GM04503 (cell line): ENCODE measurements at places on chromosomes 6 and 20.

DNA sequence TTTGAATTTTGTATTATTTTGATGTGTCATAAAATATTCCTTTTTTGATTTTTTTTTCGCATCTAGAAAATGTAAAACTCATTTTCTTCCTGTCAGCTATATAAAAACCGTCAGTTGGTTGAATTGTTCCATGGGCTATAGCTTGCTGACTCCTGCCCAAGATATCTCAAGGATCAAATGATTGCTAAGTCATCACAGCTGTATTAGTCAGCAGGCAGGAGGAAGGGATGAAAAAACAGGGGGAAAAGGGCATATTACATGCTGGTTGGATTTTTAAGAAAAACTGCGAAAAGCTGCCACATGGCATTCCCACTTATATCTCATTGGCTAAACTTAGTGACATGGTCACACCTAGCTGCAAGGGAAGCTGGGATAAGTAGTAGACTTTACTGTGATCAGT is 569.9 kb downstream of the BCKDHB start:
- DNase-seq: no peak

DNA sequence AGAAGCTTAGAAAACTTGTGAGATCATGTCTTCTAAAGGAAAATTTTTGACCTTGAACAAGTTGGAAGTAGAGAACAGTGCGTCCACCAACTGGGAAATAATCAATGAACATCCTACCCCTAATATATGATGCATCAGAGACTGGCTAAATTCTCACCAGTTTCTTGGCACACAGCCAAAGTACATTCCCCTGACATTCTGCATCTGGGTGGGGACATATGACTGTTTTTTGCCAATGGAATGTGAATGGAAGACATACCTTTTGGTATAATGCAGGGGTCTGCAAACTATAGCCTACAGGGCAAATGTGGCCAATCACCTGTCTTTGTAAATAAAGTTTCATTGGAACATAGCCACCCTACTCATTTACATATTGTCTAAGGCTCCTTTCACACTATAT is 84.7 kb downstream of the HAO1 start:
- DNase-seq: no peak

DNA sequence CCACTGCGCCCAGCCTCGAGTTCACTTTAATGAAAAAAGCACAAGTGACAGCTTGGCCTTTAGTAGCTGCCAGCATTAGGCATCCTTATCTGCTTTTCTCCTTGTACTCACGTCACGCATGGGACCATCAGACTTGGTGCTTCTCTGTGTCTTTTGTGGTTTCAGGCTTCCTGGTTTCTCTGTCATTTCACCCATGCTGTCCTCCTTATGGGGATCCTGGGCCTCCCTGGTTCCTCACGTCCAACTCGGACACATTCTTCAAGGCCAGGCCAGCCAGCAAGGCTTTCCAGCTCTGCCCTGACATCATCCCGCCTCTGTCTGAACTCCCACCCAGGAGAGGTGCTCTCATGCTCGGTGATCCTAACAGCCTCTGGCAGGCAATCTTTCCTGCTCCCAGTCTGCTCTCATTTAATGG is 83.2 kb downstream of the TIAM2 start:
- DNase-seq: no peak

DNA sequence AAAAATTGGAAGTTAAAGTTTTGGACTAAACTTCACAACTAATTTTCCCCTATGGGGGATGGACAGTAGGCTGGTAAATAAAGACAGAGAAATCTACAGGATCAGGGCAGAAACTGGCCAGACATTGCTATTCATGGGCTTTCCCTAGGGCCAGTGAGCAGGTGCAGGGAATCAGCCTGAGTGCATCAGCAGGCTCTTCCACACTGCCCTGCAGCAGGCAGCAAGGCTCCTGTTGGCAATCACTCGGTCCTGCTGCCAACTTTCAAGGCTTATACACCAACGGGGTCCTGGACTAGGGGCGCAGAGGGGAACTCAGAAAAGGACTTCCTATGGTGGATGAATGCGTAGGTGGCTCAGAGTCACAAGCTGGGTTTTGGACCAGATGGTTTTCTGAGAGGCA is 59.8 kb upstream of the NHSL1 start:
- DNase-seq: no peak

DNA sequence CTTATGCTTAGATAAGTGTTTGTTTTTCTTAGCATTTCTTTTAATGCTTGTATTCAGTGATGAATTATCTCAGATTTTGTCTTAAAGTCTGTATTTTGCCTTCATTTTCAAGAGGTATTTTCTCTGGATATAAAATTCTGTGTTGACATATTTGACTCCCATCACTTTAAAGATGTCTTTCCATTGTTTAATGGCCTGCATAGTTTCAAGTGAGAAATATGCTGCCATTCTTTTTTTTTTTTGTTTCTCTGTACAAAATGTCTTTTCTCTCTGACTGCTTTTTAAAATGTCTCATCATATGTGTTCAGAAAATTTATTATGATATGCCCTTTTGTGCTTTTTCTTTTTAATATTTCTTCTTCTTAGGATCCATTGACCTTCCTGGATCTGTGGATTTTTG is 578.0 kb upstream of the NOX3 start:
- DNase-seq: no peak

DNA sequence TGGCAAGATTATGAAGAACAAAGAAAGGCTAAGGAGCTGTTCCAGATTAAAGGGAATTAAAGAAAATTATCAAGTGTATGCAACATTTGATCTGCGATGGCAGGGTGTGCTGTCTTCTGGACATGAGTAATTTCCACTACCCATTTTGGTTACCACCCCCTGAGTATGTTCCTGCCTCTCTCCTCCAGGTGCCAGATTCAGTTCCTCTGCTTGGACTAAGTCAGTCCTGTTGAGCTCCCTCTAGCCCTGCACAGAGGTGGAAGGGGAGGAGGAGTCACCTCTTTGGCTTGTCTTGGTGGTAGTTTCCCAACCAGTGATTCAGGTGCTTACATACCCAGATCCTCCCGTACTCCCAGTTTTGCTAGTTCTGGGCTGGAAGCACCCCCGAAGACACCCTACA is 22.2 kb upstream of the SNRPB2 start:
- no peak for DNase-seq

- no peak for DNase-seq
Measured at GRCh38 chr20:57433657-57434389, 42.6 kb downstream of the RBM38 start.
